Stimulated activated CD4-positive, alpha-beta T cell treated with anti-CD3 and anti-CD28 coated beads, Interleukin-1b, Interleukin-23, amount 100 ng/mL, for 48 hours (primary cell): ENCODE measurements at places on chromosomes 11 and 22.

- no peak for DNase-seq
Observed at GRCh38 chr11:123239191-123240150, 44.4 kb upstream of the CLMP start.

DNA sequence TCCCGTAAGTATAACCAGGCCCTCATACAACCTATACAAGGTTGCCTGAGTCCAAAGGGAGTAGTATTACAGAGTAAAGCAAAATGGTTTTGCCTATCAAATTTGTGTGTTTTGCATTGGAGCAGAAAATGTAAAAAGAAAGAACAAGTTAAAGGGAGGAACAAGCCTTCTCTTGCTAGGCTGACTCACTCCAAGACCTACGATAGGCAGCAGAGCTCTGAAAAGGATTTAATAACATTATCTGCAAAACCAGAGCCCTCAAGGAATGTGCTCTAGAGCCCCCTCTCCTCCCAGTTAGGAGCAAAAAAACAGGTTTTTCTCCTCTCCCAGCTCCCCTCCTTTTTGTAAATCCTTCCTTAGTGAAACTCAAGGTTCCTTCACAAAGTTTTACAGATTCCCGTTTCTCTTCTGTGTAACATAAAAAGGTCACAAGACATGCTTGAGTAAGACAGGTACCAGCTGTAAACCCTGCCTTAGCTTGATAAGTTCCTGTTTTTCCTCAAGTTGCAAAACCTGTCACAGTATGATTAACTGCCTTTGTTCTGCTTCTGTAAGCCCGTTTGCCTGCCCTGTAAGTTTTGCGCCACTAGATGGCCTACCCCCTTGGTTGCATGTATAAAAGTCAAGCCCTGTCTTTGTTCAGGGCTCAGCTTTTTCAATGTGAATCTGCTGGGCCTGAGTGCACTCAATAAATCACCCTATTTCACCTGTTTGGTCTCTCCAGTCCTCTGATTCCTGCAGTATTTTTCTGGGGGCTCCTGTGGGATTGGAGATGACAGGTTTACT is 498.2 kb downstream of the KCNA4 start:
- no peak for DNase-seq

DNA sequence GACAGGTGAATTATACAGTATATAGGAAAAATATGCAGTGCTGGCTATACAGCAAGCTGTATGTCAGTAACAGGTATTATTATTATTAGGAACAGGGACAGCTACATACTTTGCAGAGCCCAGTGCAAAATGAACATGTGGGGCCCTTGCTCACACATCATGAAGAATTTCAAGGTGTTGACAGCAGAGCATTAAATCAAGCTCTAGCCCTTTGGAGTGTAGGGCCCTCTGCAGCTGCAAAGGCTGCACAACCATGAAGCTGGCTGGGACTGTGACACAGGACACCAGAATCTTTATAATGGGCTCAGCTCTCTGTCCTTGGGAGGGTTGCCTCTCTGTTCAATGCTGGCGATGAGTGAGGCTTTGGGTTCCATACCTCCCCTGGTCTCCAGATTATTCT is 44.9 kb upstream of the DAGLA start:
- no peak for DNase-seq

- no peak for DNase-seq
Observed at GRCh38 chr11:102666331-102666957, 39.1 kb downstream of the MMP27 start.

DNA sequence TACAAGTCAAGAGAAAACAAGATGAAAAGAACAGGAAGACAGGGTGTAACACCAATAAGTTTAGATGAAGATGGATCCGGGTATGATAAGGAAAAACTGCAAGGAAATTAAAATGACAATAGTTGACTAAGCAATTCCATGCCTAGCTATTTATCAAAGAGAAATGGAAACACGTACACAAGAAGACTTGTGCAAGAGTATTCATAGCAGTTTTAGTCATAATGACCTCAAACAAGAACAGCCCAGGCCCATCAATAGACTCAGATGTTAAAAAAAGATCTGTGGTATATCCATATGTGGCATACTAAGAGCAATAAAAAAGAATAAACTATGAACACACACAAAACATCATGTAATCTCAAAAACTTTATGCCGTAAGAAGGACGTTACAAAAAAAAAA is 33.2 kb downstream of the SLC5A12 start:
- no peak for DNase-seq

DNA sequence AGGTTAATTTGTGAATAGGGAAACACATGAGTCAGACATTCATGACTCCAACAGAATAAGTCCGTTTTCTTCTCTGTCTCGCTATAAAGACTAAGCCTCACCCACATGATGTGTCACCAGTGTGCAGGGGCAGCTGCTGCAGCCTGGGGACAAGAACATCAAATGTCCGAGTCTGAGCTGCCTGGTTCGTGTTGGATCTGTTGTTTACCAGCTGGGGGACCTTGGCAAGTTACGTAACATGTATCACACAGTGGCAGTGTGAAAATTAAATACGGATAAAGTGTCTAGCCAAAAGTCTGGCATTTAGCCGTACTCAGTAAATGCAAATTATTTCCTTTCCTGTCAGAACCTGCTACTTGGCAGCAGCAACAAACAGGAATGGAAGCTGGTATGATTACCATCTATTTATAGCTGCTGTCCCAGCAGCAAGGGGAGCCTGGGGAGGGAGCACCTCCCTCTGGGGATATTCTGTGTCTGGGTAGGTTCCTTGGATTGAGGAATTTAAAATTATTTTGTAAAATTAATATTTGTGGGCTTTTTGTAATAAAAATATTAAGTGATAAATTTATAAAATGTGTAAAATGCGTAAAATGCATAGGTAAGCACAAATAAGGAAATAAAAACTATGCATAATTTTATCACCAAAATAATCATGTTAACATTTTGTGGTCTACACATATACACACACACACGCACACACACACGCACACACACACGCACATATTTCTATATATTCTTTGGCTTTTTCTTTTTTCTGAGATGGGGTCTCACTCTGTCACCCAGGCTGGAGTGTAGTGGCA is 1.3 kb upstream of the CLDN25 start:
- DNase-seq, result no peak

- no peak for DNase-seq
Observed at GRCh38 chr11:126476266-126476924, 120.9 kb downstream of the ST3GAL4 start.

- DNase-seq, result peak; percentile 21
Observed at GRCh38 chr11:86800076-86800959, at the start of gene PRSS23. PRSS23 (plus strand) TSS chr11:86800542; CDS start chr11:86807644, 7,102 bp downstream.

- DNase-seq, result no peak
Observed at GRCh38 chr11:92306966-92307510, 82.4 kb downstream of the FAT3 start.

GRCh38 chr11:33753304-33753967 is 17.2 kb upstream of the CD59 start:
- DNase-seq, result no peak

DNA sequence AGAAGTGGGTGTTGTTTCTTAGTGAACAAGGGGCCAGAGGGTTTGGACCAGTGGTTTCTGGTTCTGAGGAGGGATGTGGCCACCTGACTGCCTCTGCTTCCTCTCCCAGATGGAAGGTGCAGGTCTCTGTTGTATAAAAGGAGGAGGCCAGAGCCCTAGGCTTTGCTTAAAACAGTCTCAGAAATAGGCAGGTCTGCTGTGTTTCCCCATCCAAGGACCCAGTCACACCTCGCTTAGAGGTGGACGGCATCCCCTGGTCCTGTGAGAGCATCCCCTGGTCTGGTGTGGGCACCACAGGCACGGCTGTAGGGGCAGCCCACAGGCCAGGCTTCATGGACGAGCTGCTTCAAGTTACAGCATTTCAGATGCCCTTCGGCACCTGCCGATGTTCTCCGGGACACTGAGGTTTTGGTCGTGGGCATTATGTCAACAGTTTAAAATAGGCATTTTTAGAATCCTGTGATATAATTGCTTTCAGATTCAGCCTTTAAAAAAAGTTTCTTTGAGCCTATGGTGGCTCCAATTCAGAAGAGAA is 45.7 kb upstream of the SHANK2 start:
- no peak for DNase-seq

DNA sequence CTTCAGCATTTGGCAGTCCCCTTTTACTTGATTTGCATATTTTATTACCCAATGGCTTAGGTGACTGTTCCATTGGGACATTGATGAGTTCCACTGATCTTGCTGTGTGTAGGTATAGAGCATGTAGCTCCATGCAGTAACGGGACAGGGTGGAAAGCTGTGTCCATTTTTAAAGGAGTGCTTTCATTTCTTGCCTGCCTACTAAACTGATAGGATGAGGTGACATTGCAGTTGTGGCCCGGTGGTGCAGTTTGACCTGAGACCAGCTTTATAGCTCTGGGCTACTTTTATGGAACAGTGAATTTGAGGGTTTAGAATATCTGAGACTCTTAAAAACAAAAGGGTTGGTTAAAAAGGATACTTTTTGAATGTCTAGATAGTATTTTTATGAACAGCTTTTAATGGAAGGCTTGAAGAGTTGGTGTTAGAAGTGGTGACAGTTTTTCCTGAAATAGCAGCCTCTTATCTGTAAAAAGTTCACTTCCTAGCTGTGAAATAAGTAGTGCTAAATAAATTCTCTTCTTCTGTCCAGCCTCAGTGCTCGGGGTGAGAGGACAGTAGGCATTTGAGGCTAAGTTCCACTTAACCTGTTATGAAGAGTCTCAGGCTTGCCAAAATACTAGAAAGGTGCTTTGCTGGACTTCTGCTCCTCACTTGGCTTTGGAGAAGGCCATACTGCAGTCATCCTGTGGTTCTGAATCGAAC is 27.0 kb downstream of the NAT10 start:
- no peak for DNase-seq

DNA sequence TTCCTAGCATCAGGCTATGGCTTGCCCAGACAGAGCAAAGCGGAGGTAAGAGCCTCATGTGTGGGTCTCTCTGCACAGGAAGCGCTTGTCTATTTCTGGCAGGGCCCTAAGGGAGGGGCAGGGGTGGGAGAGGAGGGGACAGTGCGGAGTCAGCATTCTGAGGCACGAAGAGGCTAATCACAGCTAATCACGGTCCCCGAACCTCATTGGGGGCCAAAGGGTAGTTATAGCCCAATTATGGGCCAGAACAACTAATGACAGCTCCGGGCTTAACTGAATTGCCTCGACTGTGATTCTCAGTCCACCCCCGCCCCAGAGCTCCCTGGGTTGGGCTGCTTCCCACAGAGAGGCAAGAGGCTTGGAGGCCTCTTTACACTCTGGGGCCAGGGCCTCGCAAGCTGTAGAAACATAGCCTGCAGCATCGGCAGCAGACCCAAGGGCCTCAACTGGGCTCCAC is 72.7 kb upstream of the PRDM11 start:
- DNase-seq, result no peak

GRCh38 chr11:74288161-74288560 is 23.3 kb downstream of the P4HA3 start:
- DNase-seq, result peak; percentile 27

DNA sequence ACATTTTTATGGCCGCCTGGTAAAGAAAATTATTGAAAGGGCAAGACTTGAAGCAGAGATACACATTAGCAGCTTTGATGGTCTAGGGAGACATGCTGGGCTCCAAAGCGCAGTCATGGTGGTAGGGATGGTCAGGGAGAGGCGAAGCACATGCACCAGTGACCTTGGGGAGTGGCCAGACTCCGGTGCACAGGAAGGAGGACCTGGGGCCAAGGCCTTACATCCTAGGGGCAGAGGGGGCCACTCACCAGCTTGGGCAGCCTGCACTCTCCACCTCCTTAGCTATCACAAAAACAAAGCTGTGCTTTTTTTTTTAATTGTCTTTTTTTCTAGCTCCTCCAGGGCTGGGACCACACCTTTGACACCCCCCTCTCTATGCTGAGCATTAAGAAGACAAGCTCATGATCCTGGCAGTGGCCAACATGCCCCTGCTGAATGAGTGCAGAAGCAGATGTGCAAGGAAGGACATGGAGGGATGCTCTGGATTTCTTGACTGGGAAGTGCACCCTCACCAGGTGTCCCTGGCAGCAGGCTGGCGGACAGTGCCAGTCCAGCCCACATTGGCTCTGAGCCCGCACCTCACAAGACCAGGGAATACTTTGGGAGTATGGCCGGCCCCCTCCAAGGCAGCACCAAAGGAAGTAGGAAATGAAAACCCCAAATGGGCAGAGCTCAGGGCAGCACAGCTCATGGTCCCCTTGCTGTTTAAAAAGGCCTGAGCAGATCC is 619.9 kb downstream of the TBC1D22A start:
- no peak for DNase-seq

DNA sequence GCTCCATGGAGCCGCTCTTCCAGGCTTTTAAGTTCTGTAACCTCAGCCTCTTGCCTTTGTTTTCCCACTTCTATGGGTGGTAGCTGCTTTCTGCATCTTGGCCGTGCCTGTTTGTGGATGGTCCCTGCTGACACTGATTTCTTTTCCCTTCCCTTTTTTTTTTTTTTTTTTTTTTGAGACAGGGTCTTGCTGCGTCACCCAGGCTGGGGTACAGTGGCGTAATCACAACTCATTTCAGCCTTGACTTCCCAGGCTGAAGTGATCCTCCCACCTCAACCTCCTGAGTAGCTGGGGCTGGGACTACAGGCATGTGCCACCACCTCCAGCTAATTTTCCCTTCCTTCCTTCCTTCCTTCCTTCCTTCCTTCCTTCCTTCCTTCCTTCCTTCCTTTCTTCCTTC is 57.7 kb upstream of the EP300 start:
- no peak for DNase-seq

DNA sequence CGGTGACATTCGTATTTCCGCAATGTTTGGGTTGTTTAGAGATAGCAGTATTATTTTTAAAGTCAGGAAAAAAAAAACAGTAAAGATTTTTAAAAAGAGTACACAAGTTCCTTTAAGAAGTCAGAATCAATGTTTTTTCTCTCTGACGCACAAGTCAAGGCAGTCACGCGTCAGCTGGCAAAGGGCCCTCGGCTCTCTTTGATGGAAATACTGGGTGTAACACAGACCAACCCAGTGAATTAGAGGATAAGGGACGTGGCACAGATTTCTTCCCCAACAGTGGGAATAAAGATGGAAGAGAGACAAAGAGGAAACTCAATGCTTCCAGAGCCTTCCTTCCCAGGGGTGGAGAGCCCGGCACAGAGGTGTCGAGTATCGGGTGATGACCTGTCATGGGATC is 13.4 kb downstream of the ASCC2 start:
- DNase-seq, result no peak

- peak; percentile 53 for DNase-seq
Observed at GRCh38 chr11:122656073-122656630, 630 bp downstream of the UBASH3B start.

GRCh38 chr11:110318638-110319404 is 22.4 kb upstream of the RDX start:
- DNase-seq, result no peak

DNA sequence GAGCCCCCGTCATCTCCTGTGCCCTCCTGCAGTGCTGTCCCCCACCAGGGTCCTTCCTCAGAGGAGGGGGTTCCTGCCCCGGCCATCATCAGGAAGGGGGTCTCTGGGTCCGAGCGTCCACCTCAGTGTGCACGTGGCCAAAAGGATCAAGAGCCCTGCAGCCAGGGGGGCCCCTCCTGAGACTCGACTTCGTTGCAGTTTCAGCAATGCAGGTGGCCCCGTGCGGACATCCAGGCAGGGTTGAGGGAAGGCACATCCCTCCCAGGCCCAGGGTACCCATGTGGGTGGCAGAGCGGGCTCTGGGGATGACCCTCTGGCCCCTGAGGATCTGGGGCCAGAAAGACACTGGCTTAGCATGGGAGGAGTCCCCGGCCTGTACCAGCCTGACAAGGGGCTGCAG is 41.3 kb downstream of the LRP5 start:
- DNase-seq, result no peak

- no peak for DNase-seq
Observed at GRCh38 chr22:48949375-48950149, 878.1 kb downstream of the BRD1 start.

- DNase-seq, result no peak
Observed at GRCh38 chr22:47230741-47231140, 468.3 kb downstream of the TBC1D22A start.

GRCh38 chr11:119338965-119339588 is 1.6 kb downstream of the C1QTNF5 start:
- DNase-seq, result no peak

GRCh38 chr22:17083811-17084441 is 874 bp upstream of the IL17RA start:
- no peak for DNase-seq
